ENCODE measurements at places on chromosomes 6 and 20.

DNA sequence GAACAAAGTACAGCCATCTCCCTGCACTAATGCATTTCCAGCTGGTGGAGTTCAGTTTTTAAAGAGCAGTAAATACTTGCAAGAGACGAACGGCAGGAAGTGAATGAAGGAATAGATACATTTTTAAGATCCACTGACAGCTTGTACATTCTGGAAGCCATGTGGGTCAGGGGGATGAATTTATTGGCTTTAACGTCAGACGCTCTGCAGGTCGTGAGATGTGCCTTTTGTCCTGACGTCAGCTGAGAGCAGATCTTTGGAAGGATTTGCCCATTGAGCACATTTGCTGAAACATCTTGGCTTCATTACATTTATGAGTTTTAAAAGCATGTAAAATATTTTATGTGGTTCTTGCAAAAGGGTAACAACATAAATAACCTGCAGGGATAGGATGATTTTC is 29.5 kb upstream of the SALL4 start:
- no peak for DNase-seq

GRCh38 chr20:44097521-44098255 is 89.3 kb downstream of the JPH2 start:
- peak; percentile 56 for DNase-seq

DNA sequence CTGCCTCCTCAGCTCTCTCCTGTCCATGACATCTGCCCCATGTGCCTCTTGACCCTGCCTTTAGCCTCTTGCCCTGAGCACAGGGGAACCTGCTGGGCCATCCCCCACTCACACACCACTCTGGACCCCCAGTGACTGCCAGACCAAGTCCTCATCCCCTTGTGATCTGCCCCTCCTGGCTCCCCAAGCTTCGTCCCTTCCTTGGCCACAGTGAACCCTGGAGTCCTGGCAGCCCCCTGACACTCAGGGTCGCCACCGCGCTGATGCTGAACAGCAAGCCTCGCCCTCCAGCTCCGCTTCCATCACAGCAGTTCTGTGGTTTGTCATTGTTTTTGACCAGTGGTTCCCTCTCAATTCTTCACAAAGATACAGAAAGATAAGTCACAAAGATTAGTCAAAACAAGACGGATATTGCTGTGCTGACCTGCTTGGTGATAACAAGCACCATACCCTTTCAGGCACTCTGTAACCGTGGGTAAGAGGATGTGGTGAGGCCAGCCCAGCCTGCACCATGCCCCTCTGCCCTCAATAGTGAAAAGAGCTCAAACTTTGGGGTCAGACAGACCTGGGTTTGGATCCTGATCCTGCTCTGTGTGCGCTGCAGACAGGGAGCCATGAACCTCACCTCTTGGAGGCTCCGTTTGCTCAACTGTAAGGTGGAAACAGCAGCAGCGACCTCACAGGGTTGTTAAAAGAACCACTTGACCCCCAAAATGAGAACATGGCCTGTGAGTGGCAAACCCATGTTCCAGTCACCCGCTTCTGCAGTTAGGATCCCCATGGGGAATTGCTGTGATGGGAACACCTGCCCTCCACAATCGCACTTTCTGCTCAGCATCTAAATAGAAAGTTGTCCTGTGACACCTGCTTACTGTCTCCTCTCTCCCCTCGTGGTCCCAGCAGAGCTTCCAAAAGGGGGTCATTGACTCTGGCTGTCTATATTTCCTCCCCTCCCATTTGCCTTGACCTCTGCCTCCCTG is 114.5 kb downstream of the TOX2 start:
- no peak for DNase-seq

- DNase-seq, result no peak
Measured at GRCh38 chr6:3450888-3451287, 6.0 kb downstream of the SLC22A23 start.

DNA sequence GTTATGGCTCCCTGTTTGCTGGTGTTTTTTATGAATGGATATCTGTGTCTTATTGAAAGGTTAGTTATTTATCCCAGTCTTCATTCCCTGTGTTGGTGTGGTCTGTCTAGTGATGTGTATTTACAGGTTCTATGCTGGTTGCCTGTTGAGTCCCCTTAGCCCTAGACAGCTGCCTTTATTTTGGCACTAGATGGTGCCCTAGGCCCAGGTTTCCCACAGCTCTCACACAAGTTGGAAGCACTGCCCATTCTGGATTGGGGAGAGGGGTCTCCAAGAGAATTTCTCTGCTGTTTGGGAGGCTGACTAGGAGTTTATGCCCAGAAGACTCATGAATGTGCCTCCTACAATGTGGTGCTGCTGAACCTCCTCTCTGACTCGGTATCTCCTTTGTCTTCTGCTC is 12.4 kb downstream of the GRM1 start:
- no peak for DNase-seq

DNA sequence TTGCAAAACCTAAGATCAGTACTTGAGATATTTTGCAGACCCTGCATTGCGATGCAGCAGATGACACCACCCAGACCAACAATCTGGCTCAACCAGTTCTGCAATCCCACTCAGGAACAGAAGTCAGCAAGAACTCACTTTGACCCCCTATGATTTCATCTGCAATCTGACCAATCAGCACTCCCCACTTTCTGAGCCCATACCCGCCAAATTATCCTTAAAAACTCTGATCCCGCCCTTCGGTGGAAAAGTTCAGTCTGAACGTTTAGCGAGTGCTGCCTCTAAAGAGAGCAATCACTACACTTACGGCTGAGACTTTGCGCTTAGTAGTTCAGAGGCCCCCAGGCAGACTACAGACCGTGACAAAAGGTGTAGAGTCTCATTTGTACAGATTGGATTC is 17.3 kb upstream of the KIAA1586 start:
- no peak for DNase-seq

- no peak for DNase-seq
Measured at GRCh38 chr20:10474606-10475184, 39.6 kb downstream of the SLX4IP start.

GRCh38 chr6:90160013-90160412 is 136.6 kb downstream of the BACH2 start:
- DNase-seq, result no peak

DNA sequence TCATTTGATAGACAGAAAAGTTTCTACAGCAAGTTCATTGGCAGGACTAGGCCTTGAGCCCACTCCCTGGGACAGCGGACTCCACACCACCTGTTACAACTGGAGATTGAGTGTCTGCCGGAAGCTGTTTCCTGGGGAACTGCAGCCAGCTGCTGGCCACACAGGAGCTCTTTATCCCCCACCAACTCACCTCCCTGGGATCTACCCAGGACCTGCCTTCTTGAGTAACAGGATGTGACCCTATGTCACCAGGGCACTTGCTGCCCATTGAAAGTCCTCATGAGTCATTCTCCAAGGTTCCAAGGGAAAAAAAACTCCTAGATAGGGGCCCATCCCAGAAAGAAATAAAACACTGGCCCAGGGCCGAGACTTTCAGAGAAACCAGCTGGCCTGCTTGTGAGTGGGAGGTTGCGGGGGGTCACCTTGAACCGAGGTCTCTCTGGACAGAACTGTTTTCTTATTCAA is 37.4 kb upstream of the SLC9A8 start:
- DNase-seq, result no peak

GRCh38 chr6:5172897-5173474 is 87.8 kb downstream of the LYRM4 start:
- DNase-seq, result no peak

GRCh38 chr20:46715292-46715756 is 5.9 kb downstream of the SLC2A10 start:
- DNase-seq, result no peak

GRCh38 chr20:49935746-49936152 is 448 bp upstream of the RNF114 start:
- DNase-seq, result no peak

- DNase-seq, result no peak
Measured at GRCh38 chr6:48388044-48388443, 277.0 kb upstream of the PTCHD4 start.

DNA sequence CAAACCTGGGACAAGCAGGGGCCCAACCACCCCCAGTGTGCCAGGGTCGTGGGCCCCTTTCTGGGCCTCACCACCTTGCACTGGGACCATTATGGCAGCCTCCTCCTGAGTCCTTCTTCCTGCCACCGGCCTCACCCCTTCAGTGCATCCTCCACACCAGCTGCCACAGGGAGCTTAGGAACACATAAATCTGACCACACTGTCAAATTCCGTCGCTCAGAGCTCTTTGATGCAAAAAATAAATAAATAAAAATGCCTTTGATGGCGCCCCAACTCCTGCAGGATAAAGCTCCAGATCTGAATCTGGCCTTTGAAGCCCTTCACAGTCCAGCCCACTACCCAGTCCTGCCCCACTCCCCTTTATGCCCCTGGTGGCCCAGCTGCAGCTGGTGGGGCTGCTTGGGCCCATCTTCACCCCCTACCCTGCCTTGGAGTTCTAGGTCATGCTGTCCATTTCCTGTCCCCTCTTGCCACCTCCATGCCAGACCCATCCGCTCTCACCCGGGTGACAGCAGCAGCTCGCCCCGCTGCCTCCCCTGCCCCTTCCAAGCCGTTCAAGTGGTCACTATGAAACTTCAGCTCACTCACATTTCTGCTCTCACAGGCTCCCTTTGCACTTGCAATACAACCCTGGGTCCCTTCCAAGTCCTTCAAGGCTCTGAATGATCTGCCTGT is 16.0 kb downstream of the MYH7B start:
- DNase-seq, result no peak

DNA sequence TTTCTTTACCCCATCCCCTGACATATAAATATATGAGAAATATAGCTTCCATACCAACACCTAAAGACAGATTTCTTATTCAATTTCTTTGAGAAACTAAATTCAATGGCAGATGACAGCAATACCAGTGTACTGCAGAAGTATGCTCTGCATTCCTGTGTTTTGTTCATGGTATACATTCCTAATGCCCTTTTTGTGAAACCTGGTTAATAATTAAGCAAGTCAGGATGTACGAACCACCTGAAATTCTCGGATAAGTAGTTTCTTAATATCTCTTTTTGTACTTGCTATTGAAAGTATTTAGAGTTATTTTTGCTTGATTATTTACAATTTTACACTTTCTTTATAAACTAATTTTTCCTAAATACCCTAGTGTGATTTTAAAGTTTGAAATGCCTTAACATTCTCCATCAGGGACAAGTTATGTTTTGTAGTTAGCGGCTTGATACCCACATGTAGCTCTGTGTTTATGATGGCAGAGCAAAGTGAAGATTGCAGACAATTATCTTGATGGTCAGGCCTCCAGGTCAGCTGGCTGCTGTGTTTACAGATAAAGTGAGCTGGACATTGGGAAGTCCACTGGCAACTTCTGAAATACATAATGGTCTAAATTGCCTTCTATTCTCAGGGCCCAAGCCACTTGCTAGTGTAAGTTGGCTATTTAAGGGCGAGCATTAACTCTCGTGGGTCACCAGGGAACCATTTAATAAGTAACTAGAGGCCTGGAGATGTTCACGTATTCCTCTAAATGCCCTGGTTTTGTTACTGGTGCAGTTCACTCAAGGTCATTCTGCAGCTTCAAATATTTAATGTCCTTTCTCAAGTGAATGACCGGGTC is 58.2 kb downstream of the PLCB1 start:
- no peak for DNase-seq

- no peak for DNase-seq
Measured at GRCh38 chr6:49524541-49524940, 24.8 kb downstream of the GLYATL3 start.

GRCh38 chr20:32965115-32965514 is 39.1 kb downstream of the SUN5 start:
- no peak for DNase-seq

GRCh38 chr6:53058388-53059195 is 6.6 kb upstream of the FBXO9 start:
- no peak for DNase-seq

GRCh38 chr6:43733471-43734293 is 36.3 kb upstream of the VEGFA start:
- DNase-seq, result no peak

- no peak for DNase-seq
Measured at GRCh38 chr6:136016228-136017225, 165.0 kb downstream of the PDE7B start.

DNA sequence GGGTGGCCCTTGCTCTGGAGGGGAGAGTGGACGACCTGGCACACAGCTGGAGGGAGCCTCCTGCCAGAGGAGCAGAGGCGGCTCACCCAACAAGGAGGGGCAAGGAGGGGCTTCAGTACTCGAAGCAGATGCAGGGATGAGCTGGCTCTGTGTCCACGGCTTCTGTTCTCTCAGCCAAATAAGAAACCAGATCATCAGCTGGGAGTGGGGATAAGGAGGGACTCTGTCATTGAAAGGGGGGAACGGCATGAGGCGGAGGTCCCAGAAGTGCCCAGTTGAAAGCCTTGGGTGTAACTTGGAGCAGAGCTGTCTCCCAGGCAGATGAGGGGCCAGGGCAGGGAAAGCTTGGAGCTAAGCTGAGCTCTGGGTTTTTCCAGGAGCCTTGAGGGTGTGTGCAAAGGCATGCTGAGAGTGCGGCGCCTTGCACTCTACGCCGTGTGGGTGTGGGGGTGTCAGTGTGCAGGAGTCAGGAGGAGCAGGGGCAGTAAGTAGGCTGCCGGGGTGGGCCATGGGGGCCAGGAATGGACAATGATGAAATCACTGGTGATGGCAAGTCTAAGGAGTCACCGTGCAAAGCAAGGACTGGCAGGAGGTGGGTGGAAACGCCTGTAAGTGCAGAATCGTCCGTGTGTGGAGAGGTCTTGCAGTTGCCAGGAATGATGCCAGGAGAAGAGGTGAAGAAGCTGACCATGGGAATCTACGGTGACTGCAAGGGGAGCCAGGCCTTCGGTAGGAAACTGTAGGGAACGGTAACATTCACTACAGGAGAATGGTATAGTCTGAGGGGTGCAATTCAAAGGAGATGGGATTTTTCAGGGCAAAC is 85.4 kb upstream of the FOXQ1 start:
- no peak for DNase-seq

DNA sequence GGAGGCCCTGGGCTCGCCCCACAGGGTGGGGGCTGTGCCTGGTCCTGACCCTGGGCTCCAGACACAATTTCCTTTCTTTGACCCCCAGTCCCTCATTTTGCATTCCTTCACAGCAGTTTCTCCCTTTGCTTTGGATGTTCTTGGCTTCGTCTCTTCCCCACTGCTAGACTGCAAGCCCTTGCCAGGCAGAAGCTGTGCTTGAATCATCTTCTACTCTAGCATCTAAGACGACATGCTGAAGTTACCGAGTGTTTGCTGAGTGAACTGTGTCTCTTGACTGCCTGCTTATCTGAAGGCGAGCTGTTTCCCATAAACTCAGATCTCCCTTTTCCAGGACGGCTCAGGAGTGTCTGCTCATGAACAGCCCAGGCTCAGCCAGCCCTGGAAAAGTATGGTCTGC is 14.3 kb upstream of the SYNDIG1 start:
- DNase-seq, result no peak

DNA sequence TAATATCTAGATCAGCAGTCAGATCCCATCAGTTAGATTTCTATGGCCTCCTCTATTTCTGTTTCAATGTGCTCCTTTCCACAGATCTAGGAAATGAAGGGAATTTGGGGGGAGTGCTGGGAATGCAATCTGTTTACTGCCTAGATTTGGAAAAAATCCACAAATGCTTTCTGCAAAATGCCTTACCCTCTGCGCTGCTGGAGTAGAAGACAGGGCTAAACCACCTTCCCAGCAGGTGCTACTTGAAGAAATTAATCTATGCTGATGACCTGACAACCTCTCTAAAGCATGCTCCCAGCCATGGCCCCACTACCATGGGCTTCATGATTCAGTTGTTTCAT is 46.2 kb downstream of the LY86 start:
- no peak for DNase-seq

- no peak for DNase-seq
Measured at GRCh38 chr6:111602481-111603011, 3.1 kb downstream of the TRAF3IP2 start.

GRCh38 chr6:102841060-102841459 is 1447.6 kb downstream of the GRIK2 start:
- no peak for DNase-seq

- no peak for DNase-seq
Measured at GRCh38 chr20:9262653-9263194, 193.8 kb downstream of the PLCB4 start.

- no peak for DNase-seq
Measured at GRCh38 chr6:33903579-33903978, 99.8 kb upstream of the MLN start.
